ENCODE measurements at places on chromosomes 12 and 14.

DNA sequence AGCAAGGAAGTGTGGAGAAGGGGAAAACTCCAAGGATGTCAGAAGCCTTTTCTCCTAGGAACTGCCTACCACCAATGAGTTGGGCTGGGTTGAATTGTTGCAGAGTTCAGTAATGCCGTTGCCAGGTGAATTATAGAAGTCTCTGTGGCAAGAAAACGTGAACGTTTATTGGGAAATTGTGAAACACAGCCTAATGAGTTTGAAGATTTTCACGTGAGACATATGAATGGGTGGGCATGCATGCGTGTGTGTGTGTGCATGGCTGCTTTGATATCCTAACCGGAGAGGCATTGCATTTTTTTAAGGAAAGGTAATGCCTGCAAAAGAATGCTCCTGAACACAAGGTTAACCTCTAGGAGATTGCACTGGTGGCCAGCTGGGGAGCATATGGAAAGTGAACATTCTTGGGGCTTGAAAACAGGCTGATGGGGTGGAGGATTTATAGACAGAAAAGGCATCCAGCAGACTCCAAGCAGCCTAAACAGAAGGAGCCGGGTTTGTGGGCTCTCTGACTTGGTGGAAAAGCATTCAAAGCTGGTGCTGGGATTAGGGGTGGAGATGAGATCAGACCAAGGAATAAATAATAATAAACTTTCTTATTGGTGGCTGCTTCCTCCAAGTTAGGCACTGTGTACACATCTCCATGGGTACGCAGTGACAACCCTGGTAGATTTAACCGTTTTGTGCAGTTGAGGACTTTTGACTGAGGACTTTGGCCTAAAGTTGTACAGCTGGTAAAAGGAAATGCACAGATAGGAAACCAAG, 67.8 kb downstream of the NTF3 start:
- DNase-seq: no peak

DNA sequence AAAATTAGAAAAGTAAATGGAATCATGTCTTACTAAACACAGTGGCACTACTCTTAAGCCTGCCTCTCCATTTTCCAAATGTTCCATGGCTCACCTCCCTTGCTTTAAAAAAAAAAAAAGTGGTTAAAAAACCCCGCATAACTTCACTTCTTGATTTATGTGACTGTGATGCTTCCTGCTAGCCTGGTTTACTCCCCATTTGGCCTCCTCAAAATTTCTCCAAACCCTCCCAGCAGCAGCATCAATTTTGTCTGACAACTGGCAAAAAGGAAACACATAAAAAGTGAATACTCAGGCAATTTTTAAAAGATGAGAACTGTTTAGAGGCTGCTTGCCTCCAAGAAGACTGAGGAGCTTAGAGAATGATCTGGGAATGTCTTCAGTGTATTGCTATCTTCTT, 17.8 kb upstream of the EGLN3 start:
- DNase-seq: no peak

GRCh38 chr14:89765346-89765745, 189.2 kb downstream of the EFCAB11 start:
- no peak for DNase-seq

DNA sequence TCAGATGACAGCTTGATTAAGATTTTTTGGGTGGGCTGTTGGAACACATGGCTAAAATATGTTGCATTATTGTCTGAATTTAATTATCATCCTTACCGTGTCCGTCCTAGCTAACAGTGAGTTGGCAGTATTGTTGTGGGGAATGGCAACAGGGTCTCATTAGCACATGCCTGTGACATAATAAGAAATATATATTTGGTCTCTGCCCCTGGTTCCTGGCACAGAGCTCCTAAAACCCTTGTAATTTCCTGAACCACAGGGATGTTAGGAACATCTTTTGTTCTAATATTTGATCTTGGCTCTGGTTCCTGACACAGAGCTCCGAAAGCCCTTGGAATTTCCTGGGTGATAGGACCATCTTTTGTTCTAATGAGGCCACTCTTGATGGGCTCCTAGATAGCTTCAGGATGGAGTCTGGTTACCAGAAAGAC, 76.0 kb downstream of the SYNE2 start:
- peak; percentile 54 for DNase-seq

DNA sequence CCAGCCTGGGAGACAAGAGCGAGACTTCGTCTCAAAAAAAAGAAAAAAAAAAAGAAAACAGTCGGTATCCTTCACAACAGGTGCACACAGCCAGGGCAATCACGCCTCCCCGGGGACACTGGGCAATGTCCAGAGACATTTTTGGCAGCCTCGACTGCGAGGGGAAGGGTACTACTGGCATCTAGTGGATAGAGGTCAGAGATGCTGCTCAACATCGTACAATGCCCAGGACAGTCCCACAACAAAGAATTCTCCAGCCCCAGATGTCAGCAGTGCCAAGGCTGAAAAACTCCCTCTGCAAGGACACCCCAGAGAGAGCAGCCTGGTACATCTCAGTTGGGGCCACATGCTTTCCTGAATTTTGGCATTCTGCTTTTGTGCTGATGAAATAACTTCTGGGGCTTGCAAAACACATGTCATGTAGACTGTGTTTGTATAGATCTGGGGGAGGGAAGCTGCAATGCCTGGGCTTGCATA, 21.5 kb downstream of the ALDH2 start:
- peak; percentile 57 for DNase-seq

All from NCI-H2029 (cell line).